CD4-positive, alpha-beta T cell treated with Interleukin-10 for 1 hour (primary cell): ENCODE measurements at places on chromosomes 6 and 20.
A peak's percentile ranks its signal among the peaks of the same experiment; 100 is the strongest.

GRCh38 chr6:135616655-135617054, 119.1 kb upstream of the AHI1 start:
- DNase-seq, result no peak

GRCh38 chr20:16662467-16662866, 67.4 kb upstream of the SNRPB2 start:
- no peak for DNase-seq

- no peak for DNase-seq
Measured at GRCh38 chr6:131867744-131868143, 59.9 kb downstream of the ENPP1 start.

DNA sequence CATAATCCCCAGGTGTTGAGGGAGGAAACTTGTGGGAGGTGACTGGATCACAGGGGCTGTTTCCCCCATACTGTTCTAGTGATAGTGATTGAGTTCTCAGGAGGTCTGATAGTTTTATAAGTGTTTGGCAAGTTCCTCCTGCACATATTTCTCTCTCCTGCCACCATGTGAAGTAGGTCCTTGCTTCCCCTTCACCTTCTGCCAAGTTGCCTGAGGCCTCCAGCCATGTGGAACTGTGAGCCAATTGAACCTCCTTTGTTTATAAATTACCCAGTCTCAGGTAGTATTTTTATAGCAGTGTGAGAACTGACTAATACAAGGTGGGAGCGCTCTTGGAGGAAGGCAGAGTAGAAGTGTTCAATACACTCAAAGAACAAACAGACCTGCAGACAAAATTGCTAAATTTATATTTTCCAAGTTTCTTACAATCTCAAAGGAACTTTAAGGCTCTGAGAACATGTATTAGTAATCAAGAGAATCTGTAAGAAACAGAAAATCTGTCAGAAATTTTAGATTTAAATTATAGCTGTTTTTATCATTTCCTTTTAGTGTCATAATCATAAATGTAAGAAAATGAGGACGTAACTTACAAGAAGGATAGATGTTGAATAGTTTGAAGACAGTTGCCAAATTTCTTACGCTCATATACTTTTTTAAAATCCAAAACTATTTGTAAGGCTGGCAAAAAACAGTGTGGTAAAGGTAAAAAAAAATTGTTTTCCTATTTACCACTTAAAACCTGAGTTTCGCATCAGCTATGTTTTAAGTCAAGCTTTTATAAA, 77.7 kb downstream of the ASCC3 start:
- no peak for DNase-seq

DNA sequence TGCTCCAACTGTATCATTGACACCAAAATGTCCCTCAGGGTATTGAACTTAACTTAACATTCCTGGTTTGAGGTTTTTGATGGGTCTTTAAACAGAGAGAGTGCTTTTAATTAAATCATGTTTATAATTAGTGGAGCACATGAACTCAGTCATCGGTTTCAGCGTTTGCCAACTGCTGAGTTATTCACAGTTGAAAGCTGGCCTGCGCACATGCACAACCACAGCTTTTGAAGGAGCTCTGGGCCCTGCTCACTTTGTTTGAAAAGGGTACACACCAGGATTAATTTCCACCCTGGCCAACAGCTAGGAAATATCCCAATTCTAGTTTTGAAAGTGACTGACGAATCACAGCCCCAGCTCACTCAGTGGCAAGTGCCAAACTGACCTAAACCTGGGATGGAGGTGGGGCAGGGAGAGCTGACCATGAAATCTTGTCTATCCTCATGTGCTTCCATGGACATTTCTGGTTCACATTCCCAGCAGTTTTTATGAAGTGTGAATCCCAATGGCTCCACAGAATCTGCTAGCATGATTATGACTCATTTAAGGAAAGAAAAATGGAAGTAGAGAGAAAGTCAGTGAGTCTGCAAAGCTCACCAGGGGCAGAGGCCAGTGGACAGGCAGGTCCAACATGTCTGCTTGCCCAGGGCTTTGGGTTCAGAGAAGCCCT, 247.8 kb downstream of the FNDC1 start:
- DNase-seq, result no peak

DNA sequence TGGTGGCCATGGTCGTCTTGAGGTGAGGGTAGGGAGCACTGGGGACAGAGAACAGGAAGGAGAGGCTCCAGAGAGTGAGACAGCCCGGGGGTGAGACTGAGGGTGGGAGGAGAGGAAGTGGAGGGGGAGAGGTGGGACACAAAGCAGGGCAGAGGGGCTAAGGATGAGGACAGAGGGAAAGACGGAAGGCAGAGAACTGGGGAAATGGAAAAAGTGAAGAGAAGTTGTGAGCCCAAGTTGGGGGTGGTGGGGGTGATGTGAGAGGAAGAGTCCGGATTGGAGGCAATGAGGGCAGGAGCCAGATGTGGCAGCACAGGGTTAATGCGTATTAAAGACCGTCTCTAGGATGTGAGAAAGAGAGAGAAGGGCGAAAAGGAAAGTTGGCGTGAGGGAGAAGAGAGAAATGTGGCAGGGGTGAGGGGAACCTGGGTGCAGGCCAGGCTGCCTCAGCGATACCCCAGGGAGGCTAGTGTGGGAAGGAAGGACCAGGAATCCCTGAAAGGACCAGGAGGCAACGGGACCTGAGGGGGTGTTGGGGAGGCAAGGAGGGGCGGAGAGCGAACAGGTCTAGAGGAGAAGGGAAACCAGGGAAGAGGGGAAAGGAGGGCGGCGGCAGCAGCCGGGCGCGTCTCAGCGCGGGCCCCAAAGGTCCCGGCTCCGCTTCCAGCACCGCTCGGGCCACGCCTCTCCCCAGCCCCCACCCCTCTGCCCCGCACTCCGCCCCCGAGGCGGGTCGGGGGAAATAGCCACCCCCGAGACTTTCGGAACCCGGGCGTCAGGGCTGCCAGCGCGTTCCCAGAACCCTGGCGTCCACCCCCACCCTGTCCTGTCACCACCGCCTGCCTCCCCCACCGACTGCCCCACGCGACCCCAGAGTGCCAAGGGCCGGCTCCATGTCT, at the start of gene PPP1R18:
PPP1R18 (minus strand) TSS at position 637 of the 899 bp plus-strand sequence; CDS start at position 10, 627 bp downstream.
- DNase-seq, result peak; percentile 86

- no peak for DNase-seq
Measured at GRCh38 chr6:40728643-40729042, 141.5 kb upstream of the LRFN2 start.

DNA sequence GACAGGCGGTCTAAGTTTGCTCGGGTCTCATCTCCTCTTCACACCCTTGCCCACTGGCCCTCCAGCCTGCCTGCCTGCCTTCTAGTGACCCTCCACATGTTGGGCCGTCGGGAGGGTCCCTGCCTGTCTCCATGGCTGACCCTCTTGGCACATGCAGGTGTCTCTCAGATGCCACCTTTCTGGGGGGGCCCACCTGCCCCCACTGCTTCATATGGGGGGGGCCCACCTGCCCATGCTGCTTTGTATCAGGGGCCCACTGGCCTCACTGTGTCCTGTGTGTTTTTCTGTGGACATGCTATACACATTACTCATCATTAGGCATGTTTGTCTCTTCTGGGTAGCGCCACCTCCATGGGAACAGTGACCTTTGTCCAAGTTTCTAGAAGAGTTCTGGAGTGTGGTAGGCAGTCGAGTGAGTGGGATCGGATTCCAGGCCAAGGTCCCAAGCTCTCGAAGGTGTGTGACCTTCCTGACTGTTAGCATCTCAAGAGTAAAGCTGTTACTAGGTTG, 40.4 kb upstream of the KIF25 start:
- DNase-seq, result no peak

GRCh38 chr6:70629929-70630328, 37.8 kb upstream of the SMAP1 start:
- no peak for DNase-seq

GRCh38 chr20:17644451-17644850, 37.6 kb downstream of the RRBP1 start:
- DNase-seq, result no peak

DNA sequence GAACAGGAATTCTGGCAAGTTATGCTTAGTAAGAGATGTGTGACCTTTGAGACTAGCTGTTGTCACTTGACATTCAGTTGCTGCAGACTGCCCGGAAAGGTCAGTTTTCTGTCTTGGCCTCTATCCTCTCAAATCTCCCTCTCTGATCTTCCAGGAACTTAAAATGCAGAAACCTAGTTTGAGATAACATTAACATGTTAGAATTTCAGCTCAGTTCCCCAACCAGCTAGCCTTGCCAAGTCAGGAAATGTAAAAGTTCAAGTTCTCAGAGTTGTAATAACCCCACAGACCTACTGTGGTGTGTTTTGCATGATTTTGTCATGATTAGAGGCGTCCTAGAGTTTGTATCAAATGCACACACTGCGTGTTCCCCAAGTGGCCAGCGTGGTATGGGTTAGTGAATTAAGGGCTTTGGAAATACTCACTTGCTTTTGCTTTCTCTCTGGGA, 46.6 kb downstream of the DUSP22 start:
- DNase-seq, result no peak

- peak; percentile 44 for DNase-seq
Measured at GRCh38 chr20:481167-481566, 18.8 kb upstream of the TBC1D20 start.

- no peak for DNase-seq
Measured at GRCh38 chr20:23368316-23369071, 6.5 kb downstream of the GZF1 start.

DNA sequence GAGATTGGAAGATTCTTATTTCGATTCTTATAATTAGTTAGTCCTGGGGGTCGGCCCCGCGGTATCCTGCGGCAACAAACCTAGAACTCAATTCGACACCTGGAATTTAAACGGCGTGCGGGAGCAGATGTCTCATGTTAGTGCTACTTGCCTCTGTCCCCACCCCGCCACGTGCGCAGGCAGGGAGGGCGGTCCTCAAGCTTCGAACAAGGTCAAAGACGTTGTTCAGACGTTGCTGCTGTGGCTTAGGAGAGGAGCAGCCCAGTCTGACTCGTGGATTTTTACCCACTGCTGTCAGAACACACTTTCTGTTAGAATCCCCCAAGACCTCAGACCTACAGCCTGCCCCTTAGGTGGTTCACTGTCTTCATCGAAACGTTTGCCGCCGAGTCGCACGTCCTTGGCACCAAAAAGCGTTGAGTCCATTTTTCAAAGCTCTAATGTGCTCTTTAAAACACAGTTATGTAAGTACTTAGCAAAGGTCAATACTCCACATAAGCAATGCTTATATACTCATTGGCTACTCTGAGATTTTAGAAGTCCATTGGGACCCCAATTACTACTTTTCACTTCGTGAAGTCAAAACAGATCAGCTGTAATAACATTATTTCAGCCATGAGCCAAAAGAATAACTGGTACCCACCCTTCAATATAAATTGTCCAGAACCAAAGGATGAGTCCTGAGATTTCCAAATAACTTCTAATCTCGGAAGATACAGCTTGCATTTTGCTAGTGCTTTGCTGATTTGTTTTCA, 2.7 kb upstream of the C6orf62 start:
- DNase-seq, result no peak

- DNase-seq, result no peak
Measured at GRCh38 chr20:9551808-9552550, 37.6 kb downstream of the LAMP5 start.

DNA sequence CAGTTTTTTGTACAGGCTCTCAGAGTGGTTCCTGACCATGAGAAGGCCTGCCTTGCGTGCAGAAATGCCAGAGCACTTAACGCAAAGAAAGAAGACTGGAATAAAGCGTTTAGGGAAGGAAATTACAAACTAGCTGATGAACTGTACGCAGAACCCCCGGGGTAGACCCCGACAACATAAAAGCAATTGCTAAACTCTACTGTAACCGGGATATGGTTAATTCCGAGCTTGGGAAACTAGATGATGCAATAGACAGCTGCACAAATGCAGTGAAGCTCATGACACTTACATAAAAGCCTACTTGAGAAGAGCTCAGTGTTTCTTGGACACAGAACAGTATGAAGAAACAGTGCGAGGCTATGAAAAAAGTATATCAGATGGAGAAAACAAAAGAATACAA, 35.7 kb downstream of the CITED2 start:
- DNase-seq, result no peak

DNA sequence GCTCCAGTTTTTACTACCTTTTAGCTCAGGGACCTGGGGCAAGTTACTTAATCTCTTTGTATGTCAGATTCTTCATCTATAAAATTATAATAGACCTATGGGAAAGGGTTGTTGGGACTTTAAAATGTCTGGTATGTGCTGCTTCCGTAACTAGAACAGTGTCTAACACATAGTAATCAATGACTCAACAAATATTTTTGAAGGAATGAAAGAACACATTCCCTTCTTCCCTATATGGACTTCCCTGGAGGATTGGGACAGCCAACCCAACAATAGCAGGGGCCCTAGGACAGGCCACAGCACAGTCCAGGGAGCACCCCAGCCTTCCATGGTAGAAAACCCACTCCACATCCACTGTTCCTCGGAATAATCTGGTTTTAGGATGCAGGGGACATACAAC, 50.7 kb upstream of the TPD52L1 start:
- DNase-seq, result no peak

DNA sequence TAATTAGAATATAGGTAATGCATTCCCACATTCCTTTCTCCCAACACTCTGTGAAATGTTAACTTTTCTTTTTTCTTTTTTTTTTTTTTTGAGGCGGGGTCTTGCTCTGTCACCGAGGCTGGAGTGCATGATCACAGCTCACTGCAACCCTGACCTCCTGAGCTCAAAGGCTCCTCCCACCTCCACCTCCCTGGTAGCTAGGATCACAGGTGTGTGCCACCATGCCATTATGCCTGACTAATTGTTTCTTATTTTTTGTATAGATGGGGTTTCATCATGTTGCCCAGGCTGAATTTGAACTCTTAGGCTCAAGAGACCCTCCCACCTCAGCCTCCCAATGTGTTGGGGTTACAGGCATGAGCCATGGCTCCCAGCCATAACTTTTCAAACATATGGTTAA, 135.7 kb upstream of the SHLD1 start:
- DNase-seq, result no peak

DNA sequence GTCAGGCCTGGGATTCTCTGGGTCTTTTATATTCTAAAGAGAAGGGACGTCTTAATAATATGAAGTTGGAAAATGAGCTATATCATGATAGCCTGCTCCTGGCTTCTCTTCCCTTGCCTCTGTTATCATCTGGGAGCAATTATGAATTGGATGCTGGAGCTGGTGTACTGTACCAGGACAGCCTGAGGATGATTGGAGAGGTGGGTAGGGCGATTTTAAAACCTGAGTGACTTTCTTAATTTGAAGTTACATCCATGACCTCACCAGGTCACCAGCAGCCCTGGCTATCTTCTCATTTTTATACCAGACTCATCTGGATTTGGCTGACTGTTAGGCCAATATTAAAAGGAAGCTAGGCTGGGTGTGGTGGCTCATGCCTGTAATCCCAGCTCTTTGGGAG, 317.6 kb downstream of the CLIC5 start:
- DNase-seq, result no peak

- DNase-seq, result no peak
Measured at GRCh38 chr6:131130554-131130940, 4.7 kb upstream of the AKAP7 start.

DNA sequence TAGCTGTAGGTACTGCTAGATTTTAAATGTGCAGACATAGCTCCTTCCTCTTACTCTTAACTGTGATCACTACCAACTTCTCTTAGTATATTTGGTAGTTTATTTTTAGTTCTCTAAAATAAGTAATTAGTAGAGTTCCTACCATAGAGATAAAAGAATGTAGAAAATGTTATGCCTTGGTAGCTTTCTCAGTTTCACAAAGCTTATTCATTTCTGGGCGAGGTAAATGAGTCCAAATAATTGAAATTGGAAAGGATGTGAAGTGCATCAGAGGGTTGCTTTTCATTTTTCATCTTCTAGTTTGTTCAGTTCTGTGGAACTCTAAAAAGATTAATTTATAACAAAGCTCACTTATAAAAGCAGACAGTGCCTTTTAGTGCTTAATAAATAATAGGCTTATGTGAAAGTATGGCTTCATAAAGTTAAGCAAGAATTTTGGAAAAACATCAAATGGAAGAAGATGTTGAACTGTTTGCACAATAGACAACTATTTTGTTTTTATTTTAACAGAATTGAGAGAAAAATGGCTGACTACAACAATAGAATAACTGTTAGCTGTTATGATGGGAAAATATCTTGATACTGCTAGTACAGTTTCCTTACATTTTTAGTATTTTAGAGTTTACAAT, 303.7 kb downstream of the UTRN start:
- DNase-seq, result no peak
